ENCODE measurements at places on chromosomes 7 and 10.

GRCh38 chr7:70402069-70402468, 729.9 kb upstream of the GALNT17 start:
- no peak for DNase-seq

DNA sequence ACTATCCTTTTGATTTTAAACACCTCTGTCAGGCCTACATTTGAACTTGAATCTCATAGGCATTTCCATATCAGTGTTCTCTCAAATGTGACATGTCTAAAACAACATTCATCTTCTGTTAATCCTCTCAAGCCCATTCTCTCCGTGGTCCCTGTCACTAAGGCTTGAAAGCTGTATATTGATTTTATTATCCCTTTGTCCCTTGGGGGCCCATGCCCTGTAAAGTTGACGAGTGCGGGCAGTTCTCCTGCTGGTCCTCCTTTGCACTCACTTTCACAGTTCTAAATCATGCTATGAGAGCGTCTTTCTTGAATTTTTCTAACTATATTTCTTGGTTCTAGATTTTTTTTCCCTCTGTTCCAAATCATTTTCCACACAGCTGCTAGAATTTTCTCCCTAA, 27.3 kb downstream of the GALNT11 start:
- no peak for DNase-seq

GRCh38 chr10:13527864-13528122, 1.0 kb downstream of the BEND7 start:
- DNase-seq: no peak

DNA sequence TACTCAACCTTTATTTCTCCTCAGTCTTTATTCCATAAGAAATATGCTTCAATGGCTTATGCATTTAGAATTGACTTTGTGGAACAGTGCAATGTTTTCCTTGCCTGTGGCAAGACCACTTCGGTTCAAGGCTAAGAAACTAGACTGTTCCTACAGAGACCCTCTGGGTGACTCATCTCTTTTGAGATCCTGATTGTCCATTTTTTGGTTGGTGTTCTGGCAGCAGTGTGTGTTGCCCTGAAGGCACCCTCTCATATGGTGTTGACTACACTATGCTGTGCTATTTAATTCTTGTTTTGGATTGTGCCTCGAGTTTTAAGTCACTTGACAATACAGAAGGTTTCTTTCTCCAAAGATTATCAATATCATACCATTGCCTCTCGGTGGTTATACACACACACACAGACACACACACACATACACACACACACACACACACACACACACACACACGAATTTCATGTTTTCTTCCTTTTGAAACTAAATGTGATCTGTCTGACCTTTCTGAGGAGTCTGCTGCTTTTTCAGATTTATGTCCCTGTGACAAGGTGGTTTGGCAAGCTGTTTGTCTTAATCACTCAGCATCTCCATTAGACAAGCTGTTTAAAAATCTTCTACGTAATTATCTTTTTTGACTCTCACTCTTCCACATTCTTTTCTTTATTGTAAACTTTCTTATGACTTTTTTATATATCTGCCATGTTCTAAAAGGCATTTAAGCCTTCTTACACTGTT, 187.2 kb downstream of the VTI1A start:
- DNase-seq: no peak

DNA sequence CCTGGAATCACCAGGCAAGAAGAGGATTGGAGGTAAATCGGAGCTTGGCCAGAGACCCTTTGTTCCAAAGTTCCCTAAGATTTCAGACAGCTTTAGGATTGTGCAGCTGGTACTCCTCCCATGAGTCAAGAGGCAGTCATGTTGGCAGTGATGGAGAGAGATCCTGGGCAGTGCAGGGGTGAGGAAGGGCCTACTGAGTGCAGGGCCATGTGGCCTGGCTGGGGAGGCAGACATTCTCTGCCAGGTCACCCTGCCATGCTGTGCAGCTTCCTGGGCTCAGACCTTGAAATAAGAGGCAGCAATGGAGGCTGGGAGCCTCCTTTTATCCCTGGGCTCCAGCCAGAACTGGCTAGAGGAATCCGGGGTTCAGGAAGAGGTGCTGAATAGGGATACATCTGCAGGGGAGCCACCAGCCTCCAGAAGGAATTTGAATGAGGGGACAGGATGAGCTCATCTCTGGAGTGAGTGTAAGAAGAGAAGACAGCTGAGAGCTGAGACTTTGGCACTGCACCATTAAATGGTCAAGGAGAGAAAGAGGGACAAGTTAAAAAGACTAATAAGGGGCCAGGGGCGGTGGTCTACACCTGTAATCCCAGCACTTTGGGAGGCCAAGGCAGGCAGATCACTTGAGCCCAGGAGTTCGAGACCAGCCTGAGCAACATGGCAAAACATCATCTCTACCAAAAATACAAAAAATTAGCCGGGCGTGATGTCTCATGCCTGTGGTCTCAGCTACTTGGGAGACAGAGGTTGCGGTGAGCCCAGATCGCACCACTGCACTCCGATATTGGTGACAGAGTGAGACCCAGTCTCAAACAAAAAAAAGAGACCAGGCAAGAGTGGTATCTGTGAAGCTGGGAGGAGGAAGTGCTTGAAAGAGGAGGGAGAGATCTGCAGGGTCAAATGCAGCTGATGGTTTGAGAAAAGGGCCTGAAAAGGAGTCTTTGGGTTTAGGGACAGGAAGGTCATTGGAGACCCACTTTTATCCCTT, 12.0 kb downstream of the SFTPD start:
- no peak for DNase-seq

DNA sequence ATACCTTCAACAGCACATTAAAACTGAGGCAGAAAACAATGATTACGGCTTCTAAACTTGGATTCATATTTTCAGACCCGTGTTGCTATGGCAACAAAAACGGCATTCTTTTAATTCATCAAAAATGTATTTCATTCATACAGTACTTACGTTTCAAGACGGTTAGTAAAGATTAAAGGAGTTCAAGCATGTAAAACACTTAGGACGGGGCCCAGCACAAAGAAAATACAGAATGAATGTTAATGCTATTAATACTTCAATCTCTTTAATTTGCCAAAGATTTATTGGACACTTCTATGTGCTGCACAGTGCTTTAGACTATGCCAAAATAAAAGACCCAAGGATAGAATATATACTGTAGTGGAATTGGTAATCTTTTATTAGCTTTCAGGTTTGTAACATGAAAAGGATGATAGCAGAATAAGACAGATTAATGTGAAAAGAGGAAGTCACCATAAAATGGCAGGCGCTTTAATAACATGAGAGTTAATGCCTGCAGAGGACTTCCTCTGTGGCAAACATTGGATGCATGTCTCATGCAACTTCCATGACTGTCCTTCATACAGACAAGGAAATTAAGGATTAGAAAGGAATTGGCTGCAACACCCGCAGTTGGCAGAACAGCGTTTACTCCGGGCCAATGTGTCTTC, 201.6 kb upstream of the KLF6 start:
- DNase-seq: no peak
